ENCODE measurements at places on chromosomes 12 and 14.

- no peak for DNase-seq
Observed at GRCh38 chr12:44307506-44308168, 471.8 kb downstream of the TMEM117 start.

GRCh38 chr14:54450535-54450934, 9.4 kb upstream of the CNIH1 start:
- DNase-seq: no peak

- DNase-seq: no peak
Observed at GRCh38 chr14:68521961-68522509, 270.8 kb downstream of the ZFP36L1 start.

DNA sequence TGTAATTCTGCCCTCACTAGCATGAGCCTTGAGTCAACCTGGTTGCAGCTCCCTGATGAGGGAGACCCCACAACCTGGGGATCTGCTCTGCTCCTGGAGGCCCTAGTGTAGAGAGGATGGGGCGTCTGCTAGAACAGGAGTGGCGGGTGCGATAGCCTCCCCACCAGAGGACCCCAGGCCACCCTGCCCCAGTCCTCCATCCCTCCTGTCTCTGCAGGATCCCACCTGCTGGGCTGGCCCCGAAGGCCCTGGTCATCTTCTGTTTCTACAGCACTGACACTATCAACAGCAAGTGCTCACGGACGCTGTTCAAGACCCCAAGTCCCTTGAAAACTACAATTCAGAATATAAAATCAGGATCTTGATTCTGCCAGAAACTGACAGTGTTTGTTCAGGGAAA, 15.2 kb downstream of the ANHX start:
- no peak for DNase-seq

GRCh38 chr12:66623455-66623854, 55.4 kb downstream of the GRIP1 start:
- DNase-seq: no peak

DNA sequence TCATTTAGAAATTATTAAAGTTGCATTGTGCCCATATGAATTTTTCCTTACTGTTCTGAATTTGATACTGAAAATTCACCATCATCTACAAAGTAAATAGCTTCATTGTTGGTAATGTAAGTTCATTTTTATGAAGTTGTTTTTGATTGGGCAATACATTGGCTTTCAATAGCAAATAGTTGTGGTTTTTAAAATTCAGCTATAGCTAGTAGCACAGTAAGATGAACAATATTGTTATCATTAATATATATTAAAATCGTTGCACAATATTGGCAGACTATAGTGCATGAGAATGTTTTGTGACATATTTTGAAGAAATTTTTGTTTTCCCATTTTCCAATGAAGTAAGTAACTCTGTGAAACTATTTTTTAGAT, 575.0 kb downstream of the PRKD1 start:
- DNase-seq: no peak

GRCh38 chr12:9928607-9929006, 3.6 kb downstream of the CLEC2A start:
- DNase-seq: no peak

- DNase-seq: no peak
Observed at GRCh38 chr12:46556105-46556559, 183.6 kb upstream of the SLC38A2 start.

- DNase-seq: no peak
Observed at GRCh38 chr12:101813117-101813516, 17.6 kb downstream of the GNPTAB start.

GRCh38 chr12:31897781-31898503, 61.3 kb upstream of the RESF1 start:
- DNase-seq: peak; percentile 67

- no peak for DNase-seq
Observed at GRCh38 chr12:25830456-25830855, 128.0 kb upstream of the RASSF8 start.

DNA sequence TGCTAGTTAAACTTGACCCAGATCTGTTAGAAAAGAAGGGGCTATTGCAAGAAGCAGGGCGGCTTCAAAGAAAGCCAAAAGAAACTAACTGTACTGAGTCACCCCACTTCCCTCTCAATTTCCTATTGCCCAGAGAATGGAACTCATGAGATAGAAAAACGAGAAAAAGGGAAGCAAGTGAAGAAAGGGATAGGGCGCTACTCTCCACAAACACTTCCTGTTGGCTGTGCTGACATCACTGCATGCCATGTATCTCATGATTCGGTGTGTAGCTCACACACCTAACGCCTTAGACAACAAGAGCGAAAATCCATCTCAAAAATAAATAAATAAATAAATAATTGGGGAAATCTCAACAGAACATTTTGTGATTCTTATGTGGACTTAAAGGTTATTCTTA, 13.0 kb upstream of the P2RX4 start:
- DNase-seq: no peak

DNA sequence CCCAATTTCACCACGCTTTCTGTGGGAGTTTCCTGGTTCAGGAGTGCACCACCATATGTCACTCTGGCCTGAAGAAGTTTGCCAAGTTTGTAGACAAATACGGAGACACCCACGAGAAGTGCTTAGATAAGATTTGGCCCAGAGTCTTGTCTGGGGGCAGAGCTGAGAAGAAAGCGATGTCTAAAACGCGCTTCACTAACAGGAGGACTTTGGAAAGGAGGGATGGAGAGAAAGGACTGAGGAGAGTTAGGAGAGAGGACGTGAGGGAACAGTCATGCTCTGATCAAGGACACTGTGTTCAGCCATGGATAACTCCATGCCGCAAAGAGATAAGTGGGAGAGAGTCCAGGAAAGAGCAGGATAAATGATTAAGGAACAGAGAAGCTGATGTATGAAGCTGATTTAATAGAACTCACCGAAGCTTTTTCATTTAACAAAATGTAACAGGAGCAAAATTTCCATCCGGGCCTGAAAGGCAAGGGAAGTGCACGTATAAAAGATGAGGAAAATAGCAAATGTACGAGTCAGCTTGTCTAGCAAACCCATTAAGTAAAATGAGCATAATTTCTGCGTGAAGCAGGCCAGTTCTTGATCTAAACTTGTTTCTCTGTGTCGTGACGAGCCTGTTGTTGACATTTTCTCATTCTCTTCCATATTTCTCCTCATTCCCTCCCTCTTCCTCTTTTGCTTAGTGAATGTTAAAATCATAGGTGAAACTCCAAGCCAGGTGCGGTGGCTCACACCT, 23.4 kb upstream of the MAP3K9 start:
- DNase-seq: no peak

DNA sequence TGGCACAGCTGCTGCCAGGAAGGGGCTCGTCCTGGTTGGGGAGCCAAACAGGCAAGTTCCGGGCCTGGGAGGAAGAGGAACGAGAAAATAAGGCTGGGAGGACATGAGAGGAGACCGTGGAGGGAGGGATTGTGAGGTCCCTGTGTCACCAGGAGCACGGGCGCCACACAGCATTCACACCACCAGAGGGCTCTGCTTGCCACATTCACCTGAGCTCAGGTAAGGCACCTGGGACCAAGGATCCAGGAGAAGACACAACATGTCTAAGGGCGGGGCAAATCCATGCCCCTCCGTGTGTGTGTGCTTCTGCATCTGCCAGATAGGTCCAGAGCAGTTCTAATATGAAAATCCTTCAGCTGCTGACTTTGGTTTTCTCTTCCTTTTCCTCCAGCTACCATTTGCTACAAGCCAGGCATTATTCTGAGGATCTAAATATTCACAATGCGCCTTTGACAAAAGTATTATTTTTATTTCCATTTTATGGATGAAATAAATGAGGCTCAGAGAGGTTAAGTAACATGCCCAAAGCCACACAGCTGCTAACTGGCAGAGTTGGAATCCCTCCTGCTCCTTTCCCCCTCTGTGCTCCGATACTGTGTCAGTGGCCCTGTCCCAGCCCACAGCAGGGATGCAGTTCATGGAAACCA, 14.6 kb downstream of the RAPGEF3 start:
- peak; percentile 39 for DNase-seq

- no peak for DNase-seq
Observed at GRCh38 chr12:16072678-16073077, 161.5 kb downstream of the DERA start.

- no peak for DNase-seq
Observed at GRCh38 chr12:93638095-93638494, 39.1 kb upstream of the CRADD start.

DNA sequence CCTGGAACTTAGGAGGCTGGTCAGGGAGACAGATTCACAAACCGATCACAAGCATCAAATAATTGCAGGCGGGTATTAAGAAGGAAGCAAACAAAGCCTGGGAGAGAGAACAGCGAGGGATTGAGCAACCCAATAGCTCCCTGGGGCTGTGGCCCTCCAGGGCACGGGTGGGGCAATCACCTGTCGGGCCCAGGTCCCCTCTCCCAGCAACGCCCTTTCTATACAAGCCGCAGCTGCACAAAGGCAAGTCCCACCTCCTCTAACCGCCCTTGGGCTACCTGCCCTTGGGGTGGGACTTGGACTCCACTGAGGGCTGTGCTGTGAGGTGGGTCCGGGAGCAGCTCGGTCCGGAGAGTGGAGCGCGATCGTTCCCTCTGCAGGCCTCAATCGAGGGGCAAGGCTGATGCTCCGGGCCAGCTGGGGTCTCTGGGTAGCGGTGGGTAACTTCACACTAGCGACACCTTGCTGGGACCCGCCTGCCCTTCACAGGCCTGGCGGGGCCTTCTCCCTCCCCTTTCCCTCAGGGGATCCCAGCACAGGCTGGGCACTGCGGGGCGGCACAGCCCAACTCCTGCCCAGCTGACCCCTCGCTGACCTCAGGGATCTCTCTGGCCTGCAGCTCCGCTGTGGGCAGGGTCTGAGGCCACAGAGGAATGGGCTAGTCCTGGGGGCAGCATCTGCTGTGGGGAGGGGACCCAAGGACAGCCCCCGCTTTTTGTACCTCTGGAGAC, 8.0 kb downstream of the PHB2 start:
- DNase-seq: no peak

GRCh38 chr14:101665478-101666078, 95.9 kb upstream of the PPP2R5C start:
- DNase-seq: no peak

DNA sequence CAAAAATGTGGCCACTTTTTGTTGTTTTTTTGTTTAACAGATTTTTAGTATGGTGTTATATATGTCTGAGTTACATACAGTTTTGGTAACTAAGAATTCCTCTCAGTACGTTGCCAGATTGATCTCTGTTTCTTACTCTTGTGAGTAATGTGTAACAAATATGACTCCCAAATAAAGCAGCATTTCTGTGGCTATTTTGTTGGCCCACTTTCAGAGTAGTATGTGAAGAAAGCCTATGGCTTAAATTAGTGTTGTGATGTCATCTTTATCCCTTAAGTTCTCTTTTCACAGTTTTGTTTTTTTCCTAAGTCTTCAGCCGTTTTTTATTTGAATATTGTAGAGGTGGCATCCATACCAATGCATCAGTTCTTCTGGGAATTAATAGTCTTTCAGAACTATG, 10.7 kb downstream of the PCNX4 start:
- DNase-seq: no peak

DNA sequence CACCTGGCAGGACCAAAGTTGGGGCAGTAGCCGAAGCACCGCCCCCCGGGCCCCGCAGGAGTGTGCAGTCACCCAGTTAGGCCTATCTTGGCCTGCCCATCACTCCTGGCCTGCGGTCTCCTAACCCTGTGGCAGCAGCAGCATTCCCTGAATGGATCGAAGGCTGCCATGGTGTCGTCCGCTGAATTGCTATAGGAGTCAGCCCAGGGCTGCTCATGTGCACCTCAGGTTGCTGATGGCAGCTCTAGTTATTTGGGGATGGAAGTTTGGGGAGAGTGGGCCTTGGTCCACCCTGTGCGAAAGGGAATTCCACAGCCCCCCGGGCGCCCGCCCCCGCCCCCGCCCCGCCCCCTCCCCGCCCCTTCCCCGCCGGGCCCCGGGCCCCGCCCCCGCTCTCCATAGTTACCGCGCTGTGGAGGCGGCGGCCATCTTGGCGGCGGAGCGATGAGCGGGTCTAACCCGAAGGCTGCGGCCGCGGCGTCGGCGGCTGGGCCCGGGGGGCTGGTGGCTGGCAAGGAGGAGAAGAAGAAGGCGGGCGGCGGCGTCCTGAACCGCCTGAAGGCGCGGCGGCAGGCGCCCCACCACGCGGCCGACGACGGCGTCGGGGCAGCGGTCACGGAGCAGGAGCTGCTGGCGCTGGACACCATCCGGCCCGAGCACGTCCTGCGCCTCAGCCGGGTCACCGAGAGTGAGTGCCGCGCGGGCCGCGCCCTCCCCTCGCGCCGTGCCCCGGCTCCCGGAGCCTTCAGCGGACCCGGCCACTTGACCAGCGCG, at the start of gene UNC119B:
UNC119B (plus strand) TSS at position 428 of the 774 bp plus-strand sequence; CDS start at position 445, 17 bp downstream.
- DNase-seq: peak; percentile 72

- DNase-seq: no peak
Observed at GRCh38 chr14:22753586-22753985, 12.9 kb upstream of the OXA1L start.

DNA sequence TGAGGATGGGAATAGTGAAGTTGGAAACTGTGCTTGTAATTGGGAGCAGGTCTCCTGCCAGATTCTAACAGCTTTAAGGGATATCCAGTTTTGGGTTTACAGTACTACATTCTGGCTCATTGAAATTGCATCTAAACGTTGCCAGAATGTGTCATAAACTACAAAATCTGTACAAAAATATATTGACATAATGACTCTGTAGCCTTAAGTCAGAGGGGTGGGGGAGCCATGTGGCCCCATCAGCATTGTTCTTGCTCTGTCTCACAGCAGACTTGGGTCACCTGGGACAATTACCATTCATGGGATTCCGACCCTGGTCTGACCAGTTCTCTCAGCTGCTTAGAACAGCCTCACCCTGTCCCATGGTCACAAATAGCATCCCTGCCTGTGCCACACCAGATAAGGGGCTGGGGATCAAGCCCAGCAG, 43.3 kb upstream of the MED13L start:
- DNase-seq: no peak

- no peak for DNase-seq
Observed at GRCh38 chr14:57287745-57288144, 19.0 kb downstream of the AP5M1 start.

- DNase-seq: no peak
Observed at GRCh38 chr12:6390084-6390799, 6.3 kb downstream of the LTBR start.

DNA sequence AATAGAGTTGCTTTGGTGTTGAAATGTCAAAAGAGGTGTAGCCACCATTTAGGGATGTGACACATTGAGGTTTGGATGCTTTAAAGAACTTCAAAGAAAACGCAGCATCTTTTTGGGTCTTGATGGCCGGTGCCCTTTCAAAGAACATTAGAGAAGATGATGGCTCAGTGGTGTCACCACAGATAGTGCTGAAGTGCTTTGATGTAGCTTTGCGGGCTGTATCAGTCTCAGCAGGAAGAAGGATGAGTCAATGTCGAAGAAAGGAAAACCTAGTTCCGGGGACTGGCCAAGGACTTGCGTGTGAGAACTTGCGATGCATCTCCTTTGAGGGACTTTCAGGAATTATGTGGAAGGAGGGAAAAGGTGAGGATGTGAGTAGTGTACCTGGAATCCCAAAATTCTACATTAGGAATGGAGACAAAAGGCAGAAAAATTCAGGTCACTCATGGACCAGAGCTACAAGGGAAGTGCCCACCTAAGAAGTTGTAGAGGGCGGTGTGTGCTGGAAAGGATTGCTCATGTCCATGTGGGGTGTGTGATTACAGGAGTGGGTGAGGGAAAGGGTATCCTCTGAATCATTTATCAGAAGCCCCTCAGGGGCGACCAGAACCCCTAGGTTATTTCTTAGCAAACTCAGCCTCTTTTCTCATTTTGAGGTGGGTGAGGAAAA, 39.7 kb upstream of the GZMB start:
- DNase-seq: peak; percentile 42
